ENCODE measurements at places on chromosomes 1 and 21.

- peak; percentile 94 for DNase-seq
Observed at GRCh38 chr1:160193091-160193819, 2.9 kb downstream of the CASQ1 start.

GRCh38 chr1:96804648-96805047, 83.1 kb downstream of the PTBP2 start:
- DNase-seq = peak; percentile 82

DNA sequence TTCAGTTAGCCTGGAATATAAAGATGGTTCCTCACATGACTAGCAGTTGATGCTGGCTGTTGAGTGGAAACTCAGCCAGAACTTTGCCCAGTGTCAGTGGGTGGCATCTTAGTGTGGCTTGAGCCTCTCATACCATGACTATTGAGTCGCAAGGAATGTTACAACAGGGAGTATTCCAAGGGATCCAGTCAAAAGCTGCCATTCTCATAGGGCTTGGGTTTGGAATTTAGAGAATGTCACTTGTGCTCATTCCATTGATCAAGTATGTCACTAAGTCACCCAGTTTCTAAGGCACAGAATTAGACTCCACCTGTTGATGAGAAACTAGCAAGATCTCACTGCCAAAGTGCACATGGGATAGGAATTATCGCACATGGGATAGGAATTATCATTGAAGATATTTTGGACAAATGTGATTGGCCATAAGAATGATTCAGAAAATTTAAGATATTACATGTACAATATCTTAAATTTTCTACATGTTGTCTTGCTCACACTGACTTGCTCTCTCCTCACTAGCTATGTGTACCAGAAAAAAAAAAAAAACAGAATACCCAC, 1290.7 kb upstream of the ADGRL2 start:
- peak; percentile 86 for DNase-seq

- DNase-seq = no peak
Observed at GRCh38 chr1:116380499-116381242, 7.6 kb downstream of the ATP1A1 start.

GRCh38 chr1:21620496-21620895, 48.7 kb downstream of the RAP1GAP start:
- no peak for DNase-seq

Measured in myocyte (in vitro differentiated cells).